Activated T-helper 1 cell treated with anti-CD3 and anti-CD28 coated beads, Interleukin-2, amount 50 U/mL, for 16 hours (primary cell): ENCODE measurements at places on chromosomes 2 and 18.

- no peak for DNase-seq
Measured at GRCh38 chr18:7924616-7925015, 357.5 kb downstream of the PTPRM start.

- no peak for DNase-seq
Measured at GRCh38 chr2:110732422-110733413, at the start of gene ACOXL. ACOXL (plus strand) TSS chr2:110732573; CDS start chr2:110768390, 35,817 bp downstream.

- no peak for DNase-seq
Measured at GRCh38 chr2:62014102-62014501, 108.6 kb downstream of the COMMD1 start.

GRCh38 chr2:178542569-178542968, 62.3 kb downstream of the PLEKHA3 start:
- no peak for DNase-seq

DNA sequence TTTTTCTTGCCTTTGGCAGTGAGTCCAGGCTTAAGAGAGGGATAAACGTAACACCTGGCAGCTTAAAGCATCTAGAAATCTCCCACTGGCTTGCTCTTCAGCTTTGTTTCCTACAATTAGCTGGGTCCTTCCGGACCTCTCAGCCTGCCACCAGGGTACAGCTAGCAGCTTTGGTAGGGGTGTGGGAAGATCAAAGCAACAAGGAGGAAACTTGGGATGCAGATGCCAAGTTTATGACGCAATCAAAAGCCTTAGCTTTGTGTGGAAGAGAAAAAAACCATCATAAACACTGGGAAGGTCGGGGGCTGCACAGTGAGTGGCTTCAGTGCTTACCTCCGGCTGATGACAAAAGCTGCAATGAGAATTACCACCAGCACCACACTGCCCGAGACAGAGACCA, 116.9 kb downstream of the EPHA4 start:
- no peak for DNase-seq

GRCh38 chr2:83650898-83651297, 808.2 kb downstream of the SUCLG1 start:
- no peak for DNase-seq

DNA sequence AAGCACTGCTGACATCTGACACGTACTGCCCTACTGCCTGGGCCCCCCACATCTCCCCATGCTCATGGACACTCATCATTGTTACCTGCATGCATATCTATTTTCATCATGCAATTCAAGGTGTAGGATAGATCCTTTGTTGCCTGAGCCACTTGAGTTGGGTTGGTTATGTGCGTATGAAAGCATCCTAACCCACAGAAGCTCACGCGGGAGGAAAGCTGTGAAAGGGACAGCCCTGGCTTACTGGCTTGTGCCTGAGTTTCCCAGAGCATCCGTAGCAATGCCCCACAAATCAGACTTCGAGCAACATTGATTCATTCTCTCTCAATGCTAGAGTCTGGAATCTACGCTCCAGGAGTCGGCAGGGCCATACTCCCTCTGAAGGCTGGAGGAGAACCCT, 285.5 kb downstream of the PHLPP1 start:
- DNase-seq = no peak

DNA sequence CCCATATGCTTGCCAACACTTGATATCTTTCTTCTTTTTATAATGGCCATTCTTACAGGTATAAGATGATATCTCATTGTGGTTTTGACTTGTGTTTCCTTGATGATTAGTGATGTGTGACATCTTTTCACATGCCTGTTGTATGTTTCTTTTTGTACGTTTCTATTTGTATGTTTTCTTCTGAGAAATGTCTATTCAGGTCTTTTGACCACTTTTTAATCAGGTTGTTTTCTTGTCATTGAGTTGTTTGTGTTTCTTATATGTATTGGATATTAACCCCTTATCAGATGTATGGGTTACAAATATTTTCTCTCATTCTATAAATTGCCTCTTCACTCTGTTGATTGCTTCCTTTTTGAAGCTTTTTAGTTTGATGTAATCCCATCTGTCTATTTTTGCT, 42.4 kb downstream of the ABCB11 start:
- no peak for DNase-seq

DNA sequence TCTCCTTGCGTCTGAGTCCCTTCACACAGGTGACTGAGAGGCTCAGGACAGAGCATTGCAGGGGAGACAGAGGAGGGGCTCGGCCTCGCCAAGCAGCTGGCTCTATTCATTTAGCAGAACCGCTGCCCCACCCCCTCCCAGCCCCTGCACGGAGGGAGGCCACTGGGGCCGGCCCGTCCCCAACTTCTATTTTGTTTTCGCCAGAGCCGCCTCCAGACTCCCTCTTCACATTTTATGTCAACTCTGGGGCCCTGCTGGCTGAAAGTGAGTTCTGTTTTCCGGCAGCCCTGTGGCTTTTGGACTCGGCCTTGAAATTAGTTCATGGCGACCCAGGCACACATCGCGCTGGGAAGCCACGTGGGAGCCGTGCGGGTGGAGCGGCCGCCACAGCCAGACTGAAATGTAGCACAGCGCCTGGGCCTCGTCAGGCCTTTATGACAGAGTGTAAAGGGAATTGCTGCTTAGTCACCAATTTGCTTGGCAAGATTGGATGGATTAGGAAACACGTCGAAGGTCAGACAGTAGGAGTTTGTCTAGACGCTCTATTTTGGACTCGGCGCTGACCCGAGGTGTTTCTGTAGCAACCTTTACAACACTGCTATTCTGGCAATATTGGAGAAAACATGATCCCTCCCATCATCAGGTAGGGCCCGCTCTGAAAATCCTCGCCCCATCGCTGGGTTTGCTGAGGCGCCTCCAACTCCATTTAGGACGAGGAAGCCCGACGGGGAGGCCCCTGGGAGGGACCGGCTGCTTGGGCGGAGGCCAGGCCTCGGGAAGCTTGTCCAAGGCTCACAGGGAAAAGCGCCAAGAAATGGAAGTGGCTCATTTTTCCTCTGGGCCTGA, 90.7 kb upstream of the CTDP1 start:
- DNase-seq = no peak

DNA sequence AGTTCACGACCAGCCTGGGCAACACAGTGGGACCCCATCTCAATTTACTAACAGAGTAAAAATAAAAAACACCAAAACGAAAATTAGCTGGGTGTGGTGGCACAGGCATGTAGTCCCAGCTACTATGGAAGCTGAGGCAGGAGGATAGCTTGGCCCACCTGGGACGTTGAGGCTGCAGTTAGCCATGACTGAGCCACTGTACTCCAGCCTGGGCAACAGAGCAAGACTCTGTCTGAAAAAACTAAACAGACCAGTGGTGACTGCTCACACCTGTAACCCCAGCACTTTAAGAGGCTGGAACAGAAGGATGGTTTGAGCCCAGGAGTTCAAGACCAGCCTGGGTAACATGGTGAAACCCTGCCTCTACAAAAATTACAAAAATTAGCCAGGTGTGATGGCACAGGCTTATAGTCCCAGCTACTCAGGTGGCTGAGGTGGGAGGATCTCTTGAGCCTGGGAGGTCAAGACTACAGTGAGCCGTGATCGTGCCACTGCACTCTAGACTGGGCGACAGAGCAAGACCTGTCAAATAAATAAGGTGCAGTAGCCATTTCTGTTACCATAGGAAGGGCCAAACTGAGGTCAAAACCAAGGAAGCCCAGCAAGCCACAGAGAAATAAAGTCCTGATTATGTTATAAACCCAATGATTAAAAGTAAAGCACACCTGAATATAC, 14.0 kb downstream of the USP34 start:
- DNase-seq = no peak

DNA sequence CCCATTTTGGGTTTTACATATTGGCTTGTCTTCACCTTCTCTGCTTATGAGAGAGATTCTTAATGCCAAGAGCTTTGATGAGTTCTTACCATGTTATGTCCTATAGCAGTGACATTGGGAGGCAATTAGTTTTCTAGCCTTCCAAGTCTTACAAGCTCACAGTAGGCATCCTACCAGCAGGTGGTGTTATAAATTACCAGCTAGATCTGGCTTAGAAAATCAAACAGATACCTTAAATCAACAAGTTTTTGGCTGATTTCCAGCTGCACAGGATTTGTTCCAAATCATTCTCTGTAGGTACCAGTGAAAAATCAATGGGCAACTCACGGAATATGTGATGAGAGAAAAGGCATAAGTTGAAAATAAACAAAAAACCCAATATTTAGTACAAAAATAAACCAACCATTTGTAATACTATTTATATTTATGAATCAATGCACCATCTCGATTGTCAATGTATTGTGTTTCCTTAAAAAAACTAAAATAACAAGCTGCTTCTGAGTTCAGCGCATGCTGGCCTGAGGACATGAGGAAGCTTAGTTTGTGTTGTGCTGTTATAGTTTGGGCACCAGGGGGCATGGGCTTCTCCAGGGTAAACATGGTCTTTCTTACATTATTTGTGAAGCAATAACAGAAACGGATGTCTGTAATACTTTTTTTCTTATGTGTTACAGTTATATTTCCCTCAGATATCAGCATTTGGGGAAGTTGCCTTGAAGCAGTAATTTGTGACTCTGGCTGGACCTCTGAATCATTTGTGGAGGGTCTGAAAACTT, 34.1 kb upstream of the NXPH2 start:
- DNase-seq = no peak

DNA sequence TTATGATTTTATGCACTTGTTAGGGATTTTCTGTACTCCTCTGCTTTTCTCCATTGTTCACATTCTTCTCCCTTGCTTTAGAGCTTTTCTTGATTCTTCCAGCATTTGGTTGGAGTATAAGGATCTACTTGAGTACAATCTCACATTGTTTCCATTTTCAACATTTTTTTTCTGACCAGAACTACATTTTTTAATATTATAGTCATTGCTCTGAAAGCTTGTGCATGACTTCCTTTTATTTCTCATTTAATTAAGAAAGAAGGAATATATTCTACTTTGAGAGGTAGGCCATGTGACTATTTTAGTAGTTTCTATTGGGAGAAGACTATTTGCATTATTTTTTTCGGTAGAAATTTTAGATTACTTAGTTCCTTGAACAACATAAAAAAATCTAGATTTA, 200.4 kb downstream of the TMEM247 start:
- no peak for DNase-seq

- DNase-seq = no peak
Measured at GRCh38 chr18:42242758-42243157, 287.7 kb downstream of the PIK3C3 start.

GRCh38 chr2:168365094-168365621, 90.9 kb upstream of the CERS6 start:
- DNase-seq = no peak

GRCh38 chr18:57435846-57436190, 644 bp downstream of the ONECUT2 start:
- no peak for DNase-seq

DNA sequence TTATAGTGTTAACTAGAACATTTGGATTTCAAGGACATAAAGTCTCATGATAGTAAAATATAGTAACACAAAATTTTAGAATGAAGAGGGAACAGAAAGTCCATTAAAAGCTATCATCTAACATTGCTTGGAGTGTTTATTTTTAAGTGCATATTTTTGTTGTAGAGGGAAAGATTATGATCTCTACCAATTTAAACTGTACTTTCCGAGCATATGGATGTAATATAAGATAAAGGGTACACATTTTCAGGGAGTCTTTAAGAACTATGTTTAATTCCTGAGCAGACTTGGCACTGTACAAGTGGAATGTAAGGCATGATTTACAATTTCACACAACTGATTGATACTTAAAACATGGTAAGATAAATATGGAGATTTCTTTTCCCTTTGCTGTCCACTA, 34.2 kb upstream of the ZNF804A start:
- no peak for DNase-seq

GRCh38 chr2:79530443-79530842, 17.6 kb downstream of the CTNNA2 start:
- no peak for DNase-seq

DNA sequence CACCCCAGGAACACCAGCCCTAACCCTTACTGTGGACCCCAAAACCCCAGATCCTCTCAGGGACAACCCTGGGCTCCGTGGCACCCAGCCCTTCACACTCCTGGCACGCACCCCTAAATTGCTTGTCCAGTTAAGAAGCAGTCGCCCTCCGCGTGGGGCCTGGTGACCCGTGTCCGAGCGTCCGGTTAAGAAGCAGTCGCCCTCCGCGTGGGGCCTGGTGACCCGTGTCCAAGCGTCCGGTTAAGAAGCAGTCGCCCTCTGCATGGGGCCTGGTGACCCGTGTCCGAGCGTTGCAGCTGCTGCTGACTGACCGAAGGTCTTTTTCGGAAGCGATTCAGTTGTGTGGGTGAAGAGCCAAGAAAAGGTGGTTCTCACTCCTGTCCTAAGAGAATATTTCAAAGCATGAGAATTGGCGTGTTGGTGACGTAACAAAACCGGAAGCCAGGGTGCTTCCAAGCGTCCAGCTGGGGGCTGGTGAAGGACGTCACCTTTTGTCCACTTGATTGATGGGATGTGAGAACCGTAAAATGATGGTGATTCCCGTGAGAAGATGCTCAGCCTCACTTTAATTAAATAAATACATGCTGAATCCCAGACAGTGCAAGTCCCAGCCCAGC, 70.5 kb downstream of the KCNG2 start:
- no peak for DNase-seq

GRCh38 chr2:15808204-15808910, 132.0 kb upstream of the MYCN start:
- no peak for DNase-seq

- no peak for DNase-seq
Measured at GRCh38 chr18:33605250-33605649, 27.2 kb downstream of the ASXL3 start.

DNA sequence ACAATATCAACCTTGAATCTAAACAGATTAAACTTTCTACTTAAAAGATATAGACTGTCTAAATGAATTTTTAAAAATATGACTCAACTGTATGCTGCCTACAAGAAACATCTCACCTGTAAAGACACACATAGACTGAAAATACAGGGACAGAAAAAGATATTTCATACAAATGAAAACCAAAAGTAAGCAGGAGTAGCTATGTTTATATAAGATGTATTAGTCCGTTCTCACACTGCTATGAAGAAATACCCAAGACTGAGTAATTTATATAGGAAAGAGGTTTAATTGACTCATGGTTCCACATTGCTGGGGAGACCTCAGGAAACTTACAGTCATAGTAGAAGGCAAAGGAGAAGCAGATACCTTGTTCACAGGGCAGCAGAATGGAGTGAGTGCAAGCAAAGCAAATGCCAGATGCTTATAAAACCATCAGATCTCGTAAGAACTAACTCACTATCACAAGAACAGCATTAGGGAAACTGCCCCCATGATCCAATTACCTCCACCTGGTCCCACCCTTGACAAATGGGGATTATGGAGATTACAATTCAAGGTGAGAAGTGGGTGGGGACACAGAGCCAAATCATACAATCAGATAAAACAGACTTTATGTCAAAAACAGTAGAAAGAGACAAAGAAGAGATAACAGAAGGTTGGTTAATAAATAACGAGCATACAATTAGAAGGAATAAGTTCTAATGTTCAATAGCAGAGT, 214.4 kb upstream of the SLC39A10 start:
- DNase-seq = no peak
